ENCODE measurements at places on chromosomes 5 and 9.

DNA sequence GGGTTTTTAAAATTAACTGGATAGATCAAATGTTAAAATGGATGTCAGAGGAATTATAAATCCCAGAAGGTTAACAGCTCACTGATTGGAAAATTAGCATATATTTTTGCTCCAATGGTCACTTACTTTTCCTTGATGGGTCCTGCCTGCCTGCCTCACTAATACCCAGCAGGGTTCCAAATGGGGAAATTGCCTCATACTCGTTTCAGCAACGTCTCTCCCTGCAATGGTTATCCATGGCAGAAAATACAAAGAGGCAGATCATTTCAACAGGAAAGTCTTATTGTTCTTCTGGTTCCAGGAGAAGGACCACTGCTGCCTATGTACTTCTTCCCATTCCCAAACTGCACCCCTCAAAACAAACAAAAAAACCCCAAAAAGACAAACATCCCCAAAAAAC lies 71.3 kb downstream of the ERP44 start:
- DNase-seq, result no peak

GRCh38 chr5:37804401-37804800 lies 35.4 kb downstream of the GDNF start:
- no peak for DNase-seq

DNA sequence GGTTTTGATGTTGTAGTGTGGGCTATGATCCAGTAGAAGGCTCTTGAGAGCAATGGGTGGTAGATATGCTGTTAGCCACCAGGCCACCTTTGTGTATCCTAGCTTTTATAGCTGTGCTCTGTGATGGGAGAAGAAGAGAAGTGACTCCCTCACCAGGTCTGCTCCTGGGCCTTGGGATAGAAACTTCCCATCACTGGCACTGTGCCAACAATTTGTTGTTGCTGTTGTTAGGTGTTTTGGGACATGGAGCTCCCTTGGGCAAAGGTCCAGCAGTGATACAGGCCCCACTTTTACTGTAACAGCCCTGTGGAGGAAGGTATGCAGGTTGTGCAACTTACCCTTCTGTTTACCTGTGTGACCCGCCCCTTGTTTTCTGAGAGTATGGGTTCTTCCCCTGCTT lies 570.9 kb upstream of the GRIN3A start:
- DNase-seq, result no peak

GRCh38 chr9:107898761-107899160 lies 409.2 kb upstream of the KLF4 start:
- DNase-seq, result no peak

DNA sequence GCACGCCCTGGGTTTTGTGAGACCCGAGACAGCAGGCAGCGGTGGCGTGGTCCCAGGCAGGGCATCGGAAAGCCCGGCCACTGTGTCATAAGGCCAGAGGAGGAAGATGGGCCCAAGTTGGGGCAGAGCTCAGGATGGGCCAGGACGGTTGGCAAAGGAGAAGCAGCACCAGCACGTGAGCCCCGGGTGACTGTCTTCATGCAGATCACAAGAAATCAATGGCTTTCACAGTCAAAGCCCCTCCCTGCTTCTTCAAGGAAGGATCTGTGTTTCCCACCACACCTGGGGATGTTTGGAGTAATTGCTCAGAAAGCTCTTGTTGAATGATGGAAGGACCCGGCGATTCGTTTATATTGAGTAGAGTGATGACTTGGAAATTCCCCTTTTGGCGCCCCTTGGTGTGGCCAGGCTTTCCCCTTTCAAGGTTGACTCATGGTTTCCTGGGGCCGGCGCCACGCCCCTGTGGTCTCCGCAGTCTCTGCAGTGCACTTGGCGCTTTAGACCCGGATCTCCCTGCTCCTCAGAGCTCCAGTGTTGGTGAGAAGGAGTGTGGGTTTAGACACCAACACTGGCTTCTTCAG lies 52.1 kb downstream of the IL31RA start:
- DNase-seq, result peak; percentile 9

GRCh38 chr5:56959326-56959725 lies 7.4 kb upstream of the MIER3 start:
- no peak for DNase-seq

GRCh38 chr9:133789778-133790177 lies 51.6 kb upstream of the SARDH start:
- DNase-seq, result no peak

- peak; percentile 71 for DNase-seq
Measured at GRCh38 chr9:127921557-127922120, 4.8 kb upstream of the ST6GALNAC4 start.

GRCh38 chr9:80407220-80407619 lies 835.5 kb downstream of the TLE4 start:
- DNase-seq, result no peak

GRCh38 chr9:71506821-71507220 lies 261.5 kb downstream of the CEMIP2 start:
- DNase-seq, result peak; percentile 34

- DNase-seq, result no peak
Measured at GRCh38 chr5:111697881-111698757, 58.9 kb downstream of the NREP start.

DNA sequence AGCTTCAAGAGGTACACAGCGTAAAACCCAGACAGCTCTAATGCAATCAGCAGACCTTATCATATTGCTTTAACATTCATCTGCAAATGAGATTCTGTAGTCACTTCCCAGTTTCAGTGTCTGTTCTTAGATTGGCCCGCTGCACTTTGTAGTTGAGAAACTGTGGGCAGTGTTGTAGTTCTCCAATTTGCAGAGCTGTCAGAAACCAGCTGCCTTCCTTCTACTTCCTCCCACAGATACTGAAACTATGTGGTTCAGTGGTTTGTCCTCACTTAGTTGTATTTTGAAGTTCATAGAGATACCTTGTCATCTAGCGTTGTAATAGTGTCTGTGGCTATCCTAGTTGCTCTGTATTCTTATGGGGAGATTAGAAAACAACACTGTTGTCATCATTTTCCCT lies 39.6 kb upstream of the TRIM36 start:
- DNase-seq, result no peak

DNA sequence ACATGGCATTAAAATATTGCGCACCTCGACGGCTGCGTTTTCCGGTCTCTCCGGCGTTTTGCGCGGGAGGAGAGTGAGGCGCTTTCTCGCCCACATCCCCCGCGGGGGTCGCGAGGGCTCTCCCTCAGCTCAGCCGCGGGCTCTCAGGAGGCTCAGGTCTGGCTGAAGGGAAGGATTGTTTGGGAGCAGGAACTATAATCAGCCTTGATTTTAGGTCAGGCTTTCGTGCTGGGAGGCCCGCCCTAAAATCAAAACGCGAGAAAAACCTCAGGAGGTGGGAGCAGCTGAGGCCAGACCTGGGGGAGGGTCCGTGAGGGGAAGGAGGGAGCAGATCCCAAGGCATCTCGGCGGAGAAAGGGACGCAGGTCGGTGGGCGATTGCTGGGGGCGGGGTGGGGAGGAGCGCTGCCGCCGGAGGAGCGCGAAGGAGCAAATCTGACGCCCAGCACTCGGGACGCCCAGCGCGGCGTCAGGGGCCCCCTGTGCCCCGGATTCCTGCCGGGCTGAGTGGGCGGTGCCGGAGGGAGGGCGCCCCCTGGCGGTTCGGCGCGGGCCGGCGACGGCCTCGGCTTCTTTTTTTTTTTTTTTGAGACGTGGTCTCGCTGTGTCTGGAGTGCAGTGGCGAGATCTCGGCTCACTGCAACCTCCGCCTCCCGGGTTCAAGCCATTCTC lies 18.7 kb upstream of the RNF130 start:
- DNase-seq, result peak; percentile 64

DNA sequence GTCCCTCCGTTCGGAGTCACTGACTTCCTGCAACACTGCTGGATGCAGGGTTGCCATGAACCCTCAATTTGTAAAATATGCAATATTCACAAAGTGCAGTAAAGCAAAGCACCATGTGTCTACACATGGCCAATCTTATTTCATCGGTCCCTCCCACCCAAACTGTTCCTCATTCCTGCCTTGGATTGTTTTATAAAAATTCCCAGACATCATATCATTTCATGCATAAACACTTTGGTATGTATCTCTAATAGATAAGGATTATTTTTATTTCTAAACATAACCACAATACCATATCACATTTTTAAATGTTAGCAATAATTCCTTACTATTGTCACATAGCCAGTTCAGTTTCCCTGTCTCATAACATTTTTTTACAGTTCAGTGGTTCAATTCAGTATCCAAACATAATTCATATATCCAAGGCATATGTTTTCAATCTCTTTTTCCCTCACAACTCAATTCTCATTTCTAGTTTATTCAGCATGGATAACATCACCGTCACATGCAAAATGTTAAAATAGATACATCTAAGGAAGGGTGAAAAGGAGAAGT lies 82.0 kb upstream of the PCAT7 start:
- DNase-seq, result no peak

DNA sequence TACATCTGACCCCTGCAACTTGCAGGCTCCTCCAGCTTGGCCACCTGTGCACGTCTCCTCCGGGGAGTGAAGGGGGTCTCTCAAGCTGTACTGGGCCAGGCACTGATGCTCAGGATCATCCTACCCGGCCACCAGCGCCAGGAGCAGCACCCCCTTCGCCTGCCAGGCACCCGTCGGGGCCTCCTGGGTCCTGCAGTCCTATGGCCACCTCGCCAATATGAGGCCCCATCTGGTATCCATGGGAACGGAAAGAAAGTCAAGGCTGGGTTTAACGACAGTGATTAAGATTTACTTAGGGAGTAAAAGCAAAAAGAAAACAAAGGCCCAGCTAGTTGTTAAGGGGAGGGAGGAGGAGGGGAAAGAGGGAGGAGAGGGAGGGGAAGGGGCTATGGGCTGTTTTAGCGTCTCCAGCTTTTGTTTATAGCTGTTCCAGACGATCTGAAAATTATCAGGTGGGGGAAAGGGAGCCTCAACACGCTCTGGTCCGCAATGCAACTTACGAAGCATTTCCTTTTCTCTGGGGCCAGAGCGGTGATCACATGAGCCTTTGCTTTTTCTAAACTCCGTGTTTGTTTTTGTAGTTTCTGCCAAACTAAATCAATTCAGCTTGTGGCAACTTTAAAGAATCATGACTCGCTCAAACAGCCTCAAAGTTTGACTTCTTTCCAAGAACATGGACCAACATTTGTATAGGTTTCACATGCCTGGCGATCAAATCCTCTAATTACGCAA lies 132.4 kb downstream of the ROR2 start:
- DNase-seq, result no peak

DNA sequence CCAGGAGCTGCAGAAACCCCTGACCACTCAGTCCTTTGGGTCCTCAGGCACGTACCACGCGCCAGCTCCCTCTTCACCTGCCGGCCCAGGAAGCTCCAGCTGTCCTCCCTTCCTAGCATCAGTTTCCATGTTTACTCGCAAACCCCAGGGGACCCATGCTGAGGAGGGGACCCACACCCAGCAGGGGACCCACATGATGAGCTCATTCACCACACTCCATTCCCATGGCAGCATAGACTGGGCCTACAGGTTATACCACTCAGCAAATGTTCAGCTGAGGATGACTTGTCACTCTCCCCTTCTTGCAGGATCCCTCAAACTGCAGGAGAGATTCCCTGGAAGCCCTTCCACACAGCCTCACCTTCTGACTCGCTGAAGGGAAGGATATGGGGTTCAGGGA lies 73.5 kb upstream of the GALNT10 start:
- no peak for DNase-seq

DNA sequence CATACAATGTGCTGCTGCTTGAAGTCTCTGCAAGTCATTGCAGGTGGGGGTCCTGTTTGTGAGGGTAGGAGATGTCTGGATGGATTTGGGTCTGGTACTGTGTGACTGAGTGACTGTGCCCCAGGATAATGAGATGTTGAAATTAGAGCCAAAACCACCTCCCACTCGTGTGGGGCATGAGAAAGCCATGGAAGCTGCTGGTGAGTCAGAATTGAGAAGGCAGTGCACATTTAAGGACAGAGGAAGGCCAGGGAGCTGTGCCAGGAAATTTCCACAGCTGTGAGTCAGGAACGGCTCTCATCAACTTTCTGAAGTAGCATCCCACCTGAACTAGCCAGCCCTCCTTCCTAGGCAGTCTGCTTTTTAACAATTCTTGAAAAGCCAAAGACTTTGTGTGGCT lies 229.8 kb downstream of the DRD1 start:
- DNase-seq, result peak; percentile 9

DNA sequence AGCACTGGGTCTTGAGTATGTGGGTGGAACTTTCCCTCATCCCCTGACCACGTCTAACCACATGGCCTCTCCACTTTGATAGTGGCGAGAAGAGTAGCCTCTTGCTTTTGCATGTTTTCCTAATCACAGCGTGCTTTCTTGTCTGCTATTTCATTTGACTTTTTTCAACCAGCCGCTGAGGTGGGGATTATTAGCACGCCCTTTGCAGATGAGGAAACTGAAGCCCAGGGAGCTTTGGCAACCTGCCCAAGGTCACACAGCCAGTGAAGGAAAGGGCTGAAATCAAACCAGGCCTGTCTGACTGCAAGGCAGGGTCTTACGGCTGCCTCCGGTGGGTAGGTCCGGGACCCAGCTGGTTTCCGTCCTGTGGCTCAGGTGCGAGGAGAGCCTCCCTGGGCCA lies 106.5 kb upstream of the MSX2 start:
- DNase-seq, result peak; percentile 37

DNA sequence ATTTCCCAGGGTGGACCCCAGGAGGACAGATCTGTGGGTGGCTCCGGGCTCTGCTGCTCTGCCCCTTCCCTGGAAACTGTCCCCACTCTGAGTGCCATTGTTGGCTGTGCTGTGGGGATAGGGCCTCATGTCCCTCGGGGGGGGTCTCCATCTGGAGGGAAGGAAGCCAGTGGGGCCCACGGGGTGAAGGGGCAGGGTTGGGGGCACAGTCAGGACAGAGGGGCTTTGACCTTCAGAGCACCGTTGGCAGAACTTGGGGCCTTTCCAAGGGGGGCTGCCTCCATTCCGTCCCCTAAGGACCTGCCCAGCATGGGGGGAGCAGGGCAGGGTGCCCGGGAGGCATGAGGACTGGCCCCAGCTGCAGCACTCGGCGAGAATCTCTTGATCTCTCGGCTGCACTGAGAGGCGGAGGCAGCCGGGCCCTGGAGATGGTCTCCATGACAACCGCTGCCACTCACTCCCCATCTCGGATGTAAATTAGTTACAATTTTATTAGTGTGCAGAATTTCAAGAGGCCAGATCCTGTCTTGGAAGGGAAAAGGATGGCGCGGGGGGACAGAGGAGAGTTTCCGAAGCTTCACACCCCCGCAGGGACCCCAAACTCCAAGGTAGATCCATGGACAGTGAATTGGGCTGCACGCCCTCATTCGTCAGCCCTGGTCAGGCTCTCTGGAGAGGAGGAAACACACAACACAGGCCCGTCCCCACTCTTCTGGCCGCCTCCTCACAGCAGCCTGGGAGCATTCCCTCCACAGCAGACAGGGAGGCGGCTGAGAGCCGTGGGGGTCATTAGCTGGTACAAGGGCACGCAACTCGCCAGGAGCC lies 216.2 kb upstream of the IER5L start:
- no peak for DNase-seq

GRCh38 chr5:87081016-87081415 lies 186.7 kb upstream of the RASA1 start:
- no peak for DNase-seq

- DNase-seq, result no peak
Measured at GRCh38 chr9:94899464-94900221, 173.1 kb downstream of the AOPEP start.

DNA sequence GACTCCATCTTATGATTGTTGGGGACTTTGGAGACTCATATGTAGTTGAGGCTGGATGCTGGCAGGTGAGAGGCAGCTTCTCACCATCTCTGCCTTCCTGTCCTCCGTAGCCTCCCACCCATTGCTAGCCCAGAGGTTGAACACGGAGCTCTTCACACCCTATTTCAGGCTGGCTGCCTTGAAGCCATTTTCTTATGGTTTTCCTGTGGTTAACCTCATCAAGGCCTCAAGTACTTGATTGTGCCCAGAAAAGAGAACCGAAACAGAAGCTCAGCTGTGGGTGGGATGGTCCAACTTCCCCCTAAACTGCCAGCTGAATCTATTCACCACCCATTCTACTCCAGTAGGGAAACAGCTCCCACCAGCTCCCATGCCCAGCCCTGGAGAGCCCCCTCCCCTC lies 102.9 kb downstream of the LIFR start:
- no peak for DNase-seq

Measured in LoVo (cell line).